ENCODE measurements at places on chromosomes 12 and 14.

DNA sequence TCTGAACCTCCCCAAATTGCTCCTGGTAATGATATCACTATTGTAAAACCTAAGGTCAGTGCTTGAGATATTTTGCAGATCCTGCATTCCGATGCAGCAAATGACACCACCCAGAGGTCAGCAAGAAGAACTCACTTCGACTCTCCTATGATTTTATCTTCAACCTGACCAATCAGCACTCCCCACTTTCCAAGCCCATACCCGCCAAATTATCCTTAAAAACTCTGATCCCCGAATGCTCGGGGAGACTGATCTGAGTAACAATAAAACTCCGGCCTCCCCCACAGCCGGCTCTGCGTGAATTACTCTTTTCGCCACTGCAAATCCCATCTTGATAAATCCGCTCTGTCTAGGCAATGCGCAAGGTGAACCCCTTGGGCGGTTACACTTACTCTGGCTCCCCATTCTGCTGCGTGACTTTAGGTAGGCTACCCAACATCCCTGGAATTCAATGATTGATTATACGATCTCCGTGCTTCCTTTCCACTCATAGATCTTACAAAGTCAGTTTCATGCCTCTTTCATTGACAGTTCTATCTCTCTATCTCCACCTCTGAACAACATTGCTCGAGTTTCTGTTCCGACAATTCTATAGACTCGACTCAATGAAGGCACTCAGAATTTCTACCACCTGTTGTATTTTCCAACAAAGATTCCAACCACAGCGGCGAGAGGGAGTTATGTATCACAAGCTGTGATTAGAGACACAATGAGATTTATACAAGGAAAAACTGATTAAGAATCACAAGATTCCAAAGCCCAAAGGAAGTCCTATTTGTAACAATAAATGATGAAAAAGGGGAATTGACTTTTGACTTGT is 939 bp downstream of the NPC2 start:
- DNase-seq, result peak; percentile 31

DNA sequence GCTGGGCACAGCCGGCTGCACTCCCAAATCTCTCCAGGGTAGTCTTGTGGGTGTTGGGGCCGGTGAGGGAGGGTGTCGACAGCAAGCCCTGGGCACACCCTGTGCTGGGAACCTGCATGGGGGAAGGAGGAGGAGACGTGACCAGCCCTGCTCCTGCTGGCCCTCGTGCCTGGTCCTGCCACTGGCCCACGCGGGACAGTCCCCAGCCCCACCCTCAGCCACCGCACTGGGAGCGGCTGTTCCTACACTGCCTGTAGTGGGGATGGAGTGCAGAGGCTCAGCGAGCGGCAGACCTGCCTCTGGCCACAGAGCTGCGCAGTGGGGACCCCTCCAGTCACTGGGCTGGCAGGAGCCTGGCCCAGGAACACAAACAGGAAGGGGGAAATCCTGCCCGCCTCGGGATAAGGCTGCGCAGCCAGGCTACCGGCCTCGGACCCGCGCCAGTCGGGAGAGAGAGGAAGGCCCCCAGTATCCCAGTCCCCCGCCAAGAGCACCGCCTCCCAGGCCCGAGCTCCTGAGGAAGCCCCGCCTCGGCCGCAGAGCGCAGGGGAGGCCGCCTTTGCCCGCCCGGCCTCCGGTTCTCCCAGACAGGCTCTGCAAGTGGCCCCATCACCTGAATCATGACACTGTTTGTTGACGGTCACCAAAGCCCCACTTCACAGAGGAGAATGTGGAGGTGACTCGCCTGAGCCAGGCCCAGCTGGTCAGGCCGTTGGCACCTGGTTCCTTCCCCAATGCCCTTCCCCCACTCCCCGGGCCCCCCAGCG is 10.6 kb downstream of the AHNAK2 start:
- DNase-seq, result no peak

DNA sequence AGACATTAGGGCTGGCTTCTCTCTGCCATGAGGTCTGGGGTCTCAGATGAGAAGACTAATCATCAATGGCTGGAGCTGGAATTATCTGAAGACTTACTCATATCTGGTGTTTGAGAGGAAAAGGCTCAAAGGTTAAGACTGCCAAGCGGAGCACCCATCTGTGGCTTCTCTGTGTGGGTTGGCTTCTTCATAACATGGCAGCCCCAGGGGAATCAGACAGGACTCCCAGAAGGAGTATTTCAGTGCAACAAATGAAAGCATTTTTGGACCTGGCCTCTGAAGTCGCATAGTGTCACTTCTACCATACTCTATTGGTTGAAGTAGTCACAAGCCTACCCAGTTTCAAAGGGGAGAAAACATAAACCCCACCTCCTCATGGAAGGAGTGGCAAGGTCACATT is 171.8 kb upstream of the KRR1 start:
- no peak for DNase-seq

GRCh38 chr14:69711065-69711464 is 55.9 kb upstream of the SRSF5 start:
- no peak for DNase-seq

- DNase-seq, result no peak
These were observed 39.2 kb downstream of the OSBPL8 start for GRCh38 chr12:76520348-76520747.

DNA sequence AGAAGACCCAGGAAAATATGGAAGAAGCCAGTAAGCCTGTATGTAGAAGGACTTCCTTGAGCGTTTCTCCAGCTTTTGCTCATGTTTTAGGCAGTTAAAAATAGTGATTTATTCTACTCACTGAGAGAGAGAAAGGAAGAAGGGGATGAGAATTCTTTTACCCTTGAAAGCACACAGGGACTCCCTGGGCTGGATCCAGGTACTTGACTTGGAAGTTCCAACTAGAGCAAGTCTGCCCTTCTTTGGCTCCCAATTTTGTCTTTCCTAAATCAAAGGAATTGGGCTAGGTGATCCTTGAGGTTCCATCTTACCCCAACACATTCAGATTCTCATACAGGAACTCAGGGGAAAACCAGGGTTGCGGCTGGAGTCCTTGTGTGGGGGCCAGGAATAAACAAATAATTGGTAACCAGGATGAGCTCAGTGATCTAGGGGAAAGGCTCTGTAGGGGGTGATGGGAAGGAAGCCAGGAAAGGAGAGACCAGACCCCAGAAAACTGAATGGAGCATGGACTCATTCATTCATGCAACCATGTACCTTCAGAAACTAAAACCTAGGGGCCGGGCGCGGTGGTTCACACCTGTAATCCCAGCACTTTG is 11.5 kb upstream of the ITGA5 start:
- no peak for DNase-seq

- DNase-seq, result peak; percentile 31
These were observed 77.2 kb downstream of the SERPINA3 start for GRCh38 chr14:94689218-94689984.

DNA sequence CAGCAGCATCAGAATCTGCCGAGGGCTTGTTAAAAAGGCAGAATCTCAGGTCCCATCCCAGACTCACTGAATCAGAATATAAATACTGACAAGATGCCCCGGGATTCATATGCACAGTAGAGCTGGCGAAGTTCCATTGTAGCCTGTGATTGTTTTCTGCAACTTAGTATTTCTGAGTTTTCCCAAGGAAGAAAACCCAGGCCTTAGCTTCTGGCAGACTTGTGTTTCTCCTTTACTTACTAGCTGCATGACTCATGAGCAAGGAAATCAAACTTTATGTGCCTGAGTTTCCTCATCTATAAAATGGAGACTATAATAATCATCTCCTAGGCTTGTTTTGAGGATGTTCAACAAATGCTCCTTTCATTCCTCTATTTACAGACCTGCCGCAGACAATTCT is 278.5 kb upstream of the PLEKHG7 start:
- DNase-seq, result no peak

GRCh38 chr12:77493302-77494168 is 337.2 kb upstream of the NAV3 start:
- DNase-seq, result no peak

- DNase-seq, result no peak
These were observed 5.9 kb upstream of the RPL41 start for GRCh38 chr12:56110571-56110970.

DNA sequence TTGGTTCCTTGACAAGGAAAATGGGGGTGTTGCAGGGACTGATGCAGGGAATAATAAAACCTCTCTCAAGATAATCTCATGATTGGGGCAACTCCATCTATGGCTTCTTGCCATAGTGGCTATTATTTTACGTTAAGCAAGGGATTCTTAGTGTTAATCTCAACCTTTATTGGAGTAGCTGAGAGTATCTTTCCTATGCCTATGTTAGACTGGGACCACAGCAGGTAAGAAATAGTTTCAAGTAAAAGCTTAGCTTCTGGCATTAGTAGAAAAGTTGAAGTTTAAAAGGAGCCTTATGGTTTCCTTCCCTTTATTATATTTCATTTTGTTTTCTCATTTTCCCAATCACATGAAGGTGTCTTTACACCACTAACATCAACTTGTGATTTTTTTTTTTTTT is 16.7 kb downstream of the SINHCAF start:
- no peak for DNase-seq

All from CD4-positive, alpha-beta T cell treated with Interleukin-4 for 1 hour (primary cell).